ENCODE measurements at places on chromosomes 4 and X.

DNA sequence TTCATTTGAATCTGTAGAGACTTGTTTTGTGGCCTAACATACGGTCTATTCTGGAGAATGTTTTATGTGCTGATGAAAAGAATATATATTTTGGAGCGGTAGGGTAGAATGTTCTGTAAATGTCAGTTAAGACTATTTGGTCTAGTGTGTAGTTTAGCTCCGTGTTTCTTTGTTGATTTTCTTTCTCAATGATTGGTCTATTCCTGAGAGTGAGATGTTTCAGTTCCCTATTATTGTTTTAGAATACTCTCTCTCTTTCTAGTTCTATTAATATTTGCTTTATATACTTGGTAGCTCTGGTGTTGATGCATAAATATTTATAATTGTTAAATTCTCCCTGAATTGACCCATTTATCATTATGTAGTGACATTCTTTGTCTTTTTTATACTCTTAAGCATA lies 236.5 kb downstream of the GLUD2 start:
- DNase-seq, result no peak

DNA sequence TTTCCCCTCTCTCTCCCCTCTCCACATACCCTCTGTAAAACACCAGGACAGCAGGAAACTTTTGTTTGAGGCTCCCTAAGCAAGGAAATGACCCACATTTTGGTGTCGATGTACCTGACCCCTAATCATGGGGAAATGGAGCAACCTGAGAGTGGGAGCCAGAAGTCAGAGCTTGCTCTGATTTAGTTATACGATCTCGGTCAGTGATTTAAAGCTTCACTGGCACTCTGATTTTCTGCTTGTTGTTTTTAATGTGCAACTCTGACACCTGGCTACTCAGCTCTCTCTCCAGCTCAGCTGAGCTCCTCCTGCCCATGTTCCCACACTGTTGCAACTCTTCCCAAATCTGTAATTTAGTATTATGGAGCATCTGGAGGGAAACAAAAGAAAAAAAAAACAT lies 408.6 kb downstream of the ADAM29 start:
- DNase-seq, result no peak

DNA sequence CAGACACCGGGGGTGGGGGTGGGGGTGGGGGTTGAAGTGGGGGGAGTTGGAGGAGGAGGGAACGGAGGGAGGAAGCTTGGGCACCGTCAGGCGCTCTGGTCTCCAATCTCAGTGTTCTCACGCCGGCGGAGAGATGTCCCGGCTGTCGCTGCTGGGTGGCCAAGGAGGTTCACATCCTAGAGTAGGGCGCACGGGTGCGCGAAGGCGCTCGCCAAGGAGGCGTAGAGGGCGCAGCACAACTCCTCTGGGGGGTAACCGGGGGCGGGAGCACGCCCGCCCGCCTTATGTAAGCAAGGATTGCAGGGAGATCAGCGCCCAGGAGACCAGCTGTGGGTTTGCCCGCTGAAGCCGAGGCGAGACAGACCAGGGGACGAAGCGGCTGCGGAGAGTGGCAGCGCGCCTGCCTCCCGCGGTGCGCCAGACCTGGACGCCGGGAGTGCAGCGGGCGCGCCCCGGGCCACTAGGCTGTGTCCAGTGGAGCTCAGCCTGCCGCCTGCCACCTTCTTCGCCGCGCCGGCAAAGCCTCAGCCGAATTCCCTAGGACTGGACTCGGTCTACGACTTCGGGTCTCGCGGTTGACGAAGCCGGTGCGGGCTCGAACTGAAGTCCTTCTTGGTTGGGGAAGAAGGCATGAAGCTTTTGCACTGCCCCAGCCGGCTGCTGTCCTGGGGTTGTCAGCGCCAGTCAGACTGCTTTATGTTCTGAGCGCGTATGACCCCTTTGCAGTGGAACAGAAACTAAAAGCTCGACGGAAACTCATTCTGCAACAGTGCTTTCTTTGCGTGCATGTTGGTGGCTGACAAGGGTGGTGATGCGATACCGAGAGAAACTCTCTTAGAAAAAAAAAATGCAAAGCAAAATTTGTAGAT lies 707 bp upstream of the UNC5C start:
- DNase-seq, result peak; percentile 39

DNA sequence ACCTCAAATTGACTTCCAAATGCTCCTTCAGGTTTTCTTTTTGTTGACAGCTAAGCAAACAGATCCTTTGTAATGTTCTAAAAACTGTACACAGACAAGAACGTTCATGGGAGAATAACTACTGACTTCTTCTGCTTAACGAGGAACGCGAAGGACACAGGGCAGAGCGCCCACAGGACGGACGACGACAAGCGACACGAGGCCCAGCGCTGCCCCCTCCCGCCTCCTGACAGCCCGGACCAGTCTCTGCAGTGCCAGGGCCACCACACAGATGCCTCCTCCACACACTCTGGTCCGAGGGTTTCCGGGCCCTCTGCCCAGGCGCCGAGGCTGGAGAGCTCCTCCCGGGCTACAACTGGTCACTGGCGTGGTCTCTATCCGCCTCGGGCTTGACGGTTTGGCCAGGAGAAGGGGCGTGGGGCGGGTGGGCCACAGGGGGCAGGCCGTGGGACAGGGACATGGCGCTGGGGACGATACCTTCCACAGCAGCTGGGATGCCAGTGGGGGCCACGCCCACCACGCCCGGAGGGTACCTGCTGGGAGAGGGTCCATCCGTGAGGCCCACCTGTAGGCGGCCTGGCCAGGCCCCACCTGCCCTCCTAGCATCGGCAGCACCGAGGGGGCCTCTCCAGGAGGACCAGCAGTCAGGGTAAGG lies 36.9 kb downstream of the CTBP1 start:
- DNase-seq, result no peak

GRCh38 chr4:148978301-148978700 lies 536.1 kb upstream of the NR3C2 start:
- no peak for DNase-seq

- DNase-seq, result no peak
Observed at GRCh38 chrX:138018145-138018799, 452.3 kb downstream of the ZIC3 start.

DNA sequence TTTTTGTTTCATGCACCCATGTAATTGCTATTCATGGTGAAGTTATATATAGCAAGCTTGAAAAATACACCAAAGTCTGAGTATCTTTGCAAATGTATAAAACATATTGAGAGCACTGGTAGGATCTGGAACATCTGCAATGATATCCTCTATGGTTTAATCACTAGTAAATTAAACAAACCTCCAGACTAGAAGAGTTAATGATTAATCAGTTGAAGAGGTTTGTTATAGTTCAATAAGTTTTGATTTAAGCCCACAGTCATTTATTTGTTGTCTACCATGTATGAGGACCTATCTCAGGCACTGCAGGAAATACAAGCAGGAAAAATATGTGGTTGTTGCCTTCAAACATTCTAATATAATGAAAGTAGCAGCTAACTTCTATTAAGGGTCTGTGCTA lies 16.5 kb downstream of the CYBB start:
- no peak for DNase-seq

DNA sequence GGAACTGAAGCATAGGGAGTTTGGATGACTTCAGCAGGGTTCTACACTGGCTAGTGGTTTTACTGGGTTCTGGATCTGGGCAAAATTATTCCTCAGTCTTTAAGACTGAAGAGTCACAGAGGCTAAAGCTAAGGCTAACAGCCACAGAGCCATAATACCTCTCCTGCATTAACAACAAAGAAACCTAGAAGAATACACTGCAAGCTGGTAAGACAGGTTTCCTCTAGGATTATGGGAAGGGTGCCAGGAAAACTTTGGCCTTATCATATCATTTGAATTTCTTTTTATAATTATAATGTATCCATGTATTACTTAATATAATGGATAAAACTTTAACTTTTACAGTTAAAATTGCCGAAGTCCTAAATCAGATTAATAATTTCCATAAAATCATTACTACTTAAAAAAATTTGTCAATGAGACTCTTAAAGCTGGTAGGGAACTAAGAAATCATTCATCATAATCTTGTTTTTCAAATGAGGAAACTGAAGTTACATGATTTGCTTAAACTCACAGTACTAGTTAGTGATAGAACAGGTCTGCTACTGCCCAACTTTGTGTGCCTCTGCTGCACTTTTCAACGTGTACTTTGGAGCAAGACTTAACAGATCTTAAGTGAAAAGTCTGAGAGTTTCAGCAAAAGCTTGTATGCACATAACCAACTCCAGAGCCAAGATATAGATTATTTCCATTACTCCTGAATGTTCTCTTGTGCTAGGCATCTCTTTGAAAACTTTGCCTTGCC lies 24.2 kb upstream of the PGRMC2 start:
- DNase-seq, result no peak

GRCh38 chr4:107432451-107432850 lies 287.6 kb downstream of the PAPSS1 start:
- DNase-seq, result no peak

- no peak for DNase-seq
Observed at GRCh38 chrX:43018031-43018430, 240.1 kb upstream of the PPP1R2C start.

DNA sequence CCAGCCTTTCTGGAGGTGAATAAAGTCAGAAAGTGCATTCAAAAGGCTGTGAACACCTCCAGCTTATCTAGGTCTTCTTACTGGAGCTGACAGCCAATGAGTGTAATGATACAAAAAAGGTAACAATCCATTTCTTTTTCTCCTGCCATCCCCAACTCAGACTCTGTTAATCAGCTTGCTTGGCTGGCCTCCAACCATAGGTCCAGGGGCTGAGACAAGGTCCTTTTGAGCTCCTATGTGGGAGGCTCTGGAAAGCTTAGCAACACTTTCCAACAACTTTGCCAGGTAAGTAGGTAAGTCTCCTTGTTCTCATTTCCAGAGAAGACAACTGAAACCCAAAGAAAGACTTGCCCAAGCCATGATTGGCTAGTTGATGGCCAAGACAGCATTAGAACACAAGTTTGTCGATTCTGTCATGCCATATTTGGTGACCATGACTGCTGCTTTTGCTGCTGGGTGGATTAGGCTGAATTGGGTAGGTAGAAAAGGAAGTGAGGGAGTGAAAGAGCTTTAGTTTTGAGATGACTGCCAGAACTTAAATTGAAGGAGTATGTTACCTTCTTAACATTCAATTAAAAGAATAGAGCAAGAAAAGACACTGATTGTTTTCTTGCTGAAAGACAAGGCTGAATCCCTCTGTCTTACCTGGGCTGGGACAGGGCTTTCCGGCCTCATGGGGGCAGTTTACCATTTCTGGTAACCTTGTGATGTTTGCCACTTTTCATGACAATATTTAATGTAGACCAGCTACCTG lies 22.8 kb downstream of the VSIG4 start:
- no peak for DNase-seq

GRCh38 chr4:173024203-173024602 lies 144.4 kb upstream of the GALNT7 start:
- DNase-seq, result no peak

DNA sequence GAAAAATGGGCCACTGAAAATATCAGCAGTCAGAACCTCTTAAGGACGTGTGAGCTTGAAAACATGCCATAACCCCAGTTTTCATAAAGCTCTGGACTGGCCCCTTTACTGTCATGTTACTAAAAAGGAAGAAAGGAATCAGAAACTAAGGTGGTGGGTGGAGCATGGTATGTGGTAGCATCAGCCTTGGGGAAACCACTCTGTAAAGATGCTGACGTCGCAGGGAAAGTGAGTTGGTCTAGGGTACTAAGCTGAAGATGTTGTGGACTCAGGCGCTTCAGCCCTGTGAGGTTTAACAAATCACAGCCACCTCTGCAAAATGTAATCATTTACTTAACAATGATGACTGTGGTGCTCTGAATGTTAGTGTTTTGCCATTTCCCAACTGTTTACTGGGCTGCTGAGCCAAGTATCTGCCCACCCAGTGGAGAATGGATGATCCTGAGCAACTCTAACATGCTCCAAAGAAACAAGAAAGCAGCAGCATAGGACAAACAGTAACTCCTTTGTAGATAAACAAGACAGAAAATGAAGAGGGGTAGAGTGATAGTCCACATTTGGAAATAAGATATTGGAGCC lies 33.4 kb downstream of the C4orf54 start:
- DNase-seq, result no peak

GRCh38 chr4:153507310-153508073 lies 41.3 kb downstream of the TMEM131L start:
- DNase-seq, result no peak

DNA sequence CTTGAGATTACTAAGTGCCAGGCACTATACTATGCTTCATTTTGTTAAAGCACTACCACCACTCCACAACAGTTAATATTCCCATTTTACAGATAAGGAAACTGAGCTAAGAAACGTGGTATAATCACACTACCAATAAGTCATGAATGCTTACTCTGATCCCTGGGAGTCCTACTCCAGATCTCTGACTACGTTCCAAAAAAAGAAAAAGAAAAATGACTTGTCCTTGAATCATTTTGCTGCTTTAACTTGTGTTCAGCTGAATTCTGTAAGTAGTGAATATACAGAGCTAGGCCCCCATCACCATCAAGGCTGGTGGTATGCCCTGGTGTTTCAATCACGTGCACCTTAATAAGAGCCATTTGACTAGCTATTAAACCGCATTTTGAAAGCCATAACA lies 39.4 kb downstream of the LDB2 start:
- no peak for DNase-seq

GRCh38 chr4:105496899-105497298 lies 23.0 kb upstream of the PPA2 start:
- DNase-seq, result no peak

DNA sequence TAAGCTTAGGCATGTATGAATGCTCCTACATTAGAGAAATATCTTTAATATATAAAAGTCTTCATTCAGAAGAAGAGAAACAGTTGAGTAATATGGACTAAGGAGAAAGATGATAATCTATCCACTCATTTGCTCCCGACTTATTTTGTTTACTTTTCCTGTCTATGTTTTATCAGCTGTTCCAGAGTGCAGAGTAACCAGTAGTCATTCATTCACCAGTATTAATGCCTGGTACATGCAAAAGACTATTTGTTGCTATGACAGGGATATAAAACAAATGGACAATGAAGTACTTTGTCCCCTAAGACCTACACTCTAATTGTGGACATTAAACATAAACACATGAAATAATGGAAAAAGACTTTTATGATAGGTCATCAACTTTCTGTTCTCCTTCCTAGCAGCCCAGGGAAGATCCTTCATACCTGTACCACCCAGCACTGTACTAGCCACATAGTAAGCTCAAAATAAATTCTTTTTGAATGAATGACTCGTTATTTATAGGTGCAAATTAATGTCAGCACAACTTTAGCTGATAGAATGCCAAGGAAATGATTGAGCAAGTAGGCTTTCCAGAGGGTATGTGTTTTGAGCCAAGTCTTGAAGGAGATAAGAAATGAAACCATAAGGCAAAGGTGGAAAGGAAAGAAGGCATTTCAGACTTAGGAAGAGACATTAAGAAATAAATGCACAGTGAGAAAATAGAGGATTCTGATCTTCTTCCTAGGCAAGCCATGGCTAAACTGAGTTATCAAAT lies 45.0 kb upstream of the IL13RA1 start:
- DNase-seq, result no peak
